ENCODE measurements at places on chromosomes 2 and 18. TPM values are rescaled to one million over a fixed set of nuclear protein-coding genes. Genes with fewer than 3 reads are reported as not detected.

DNA sequence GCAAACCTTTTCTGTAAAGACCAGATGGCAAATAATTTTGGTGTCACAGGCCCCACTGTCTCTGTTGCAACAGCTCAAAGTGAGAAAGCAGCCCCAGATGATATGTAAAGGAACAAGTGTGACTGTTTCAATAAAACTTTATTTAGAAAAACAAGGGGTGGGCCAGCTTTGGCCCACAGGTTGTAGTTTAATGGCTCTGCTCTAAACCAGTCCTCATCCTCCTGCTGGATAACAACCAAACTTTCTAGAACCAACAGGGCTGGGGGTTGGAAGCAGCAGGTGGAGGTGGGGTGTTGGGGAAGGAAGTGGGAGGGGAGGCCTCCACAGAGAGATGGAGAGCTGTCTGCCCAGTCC lies 28.8 kb upstream of the INHBB start:
- DNase-seq: no peak

GRCh38 chr2:104866883-104867812 lies 13.2 kb downstream of the POU3F3 start:
- DNase-seq: no peak

Gene EPB41L3
- total RNA-seq: 0.63 TPM

- no peak for DNase-seq
Measured at GRCh38 chr2:60989259-60989658, 28.3 kb upstream of the PEX13 start.

Gene RIT2
- not detected for total RNA-seq

DNA sequence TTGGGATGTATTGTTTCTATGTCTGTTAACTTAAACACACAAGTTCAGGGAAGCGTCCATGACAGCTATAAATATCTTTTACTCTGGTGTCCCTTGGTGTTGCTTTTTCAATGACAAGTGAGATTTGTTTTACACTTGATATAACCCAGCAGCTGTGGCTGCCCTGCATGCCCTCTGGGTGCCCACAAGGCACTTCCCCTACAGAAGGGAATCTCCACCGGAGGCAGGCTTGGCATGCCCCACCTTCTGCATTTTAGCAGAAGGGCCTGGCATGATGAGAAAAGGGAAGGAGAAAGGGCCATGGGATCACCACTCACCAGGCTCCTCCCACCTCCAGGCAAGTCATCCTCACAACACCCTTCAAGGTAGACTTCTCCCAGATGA lies 68.7 kb downstream of the TMEM247 start:
- no peak for DNase-seq

DNA sequence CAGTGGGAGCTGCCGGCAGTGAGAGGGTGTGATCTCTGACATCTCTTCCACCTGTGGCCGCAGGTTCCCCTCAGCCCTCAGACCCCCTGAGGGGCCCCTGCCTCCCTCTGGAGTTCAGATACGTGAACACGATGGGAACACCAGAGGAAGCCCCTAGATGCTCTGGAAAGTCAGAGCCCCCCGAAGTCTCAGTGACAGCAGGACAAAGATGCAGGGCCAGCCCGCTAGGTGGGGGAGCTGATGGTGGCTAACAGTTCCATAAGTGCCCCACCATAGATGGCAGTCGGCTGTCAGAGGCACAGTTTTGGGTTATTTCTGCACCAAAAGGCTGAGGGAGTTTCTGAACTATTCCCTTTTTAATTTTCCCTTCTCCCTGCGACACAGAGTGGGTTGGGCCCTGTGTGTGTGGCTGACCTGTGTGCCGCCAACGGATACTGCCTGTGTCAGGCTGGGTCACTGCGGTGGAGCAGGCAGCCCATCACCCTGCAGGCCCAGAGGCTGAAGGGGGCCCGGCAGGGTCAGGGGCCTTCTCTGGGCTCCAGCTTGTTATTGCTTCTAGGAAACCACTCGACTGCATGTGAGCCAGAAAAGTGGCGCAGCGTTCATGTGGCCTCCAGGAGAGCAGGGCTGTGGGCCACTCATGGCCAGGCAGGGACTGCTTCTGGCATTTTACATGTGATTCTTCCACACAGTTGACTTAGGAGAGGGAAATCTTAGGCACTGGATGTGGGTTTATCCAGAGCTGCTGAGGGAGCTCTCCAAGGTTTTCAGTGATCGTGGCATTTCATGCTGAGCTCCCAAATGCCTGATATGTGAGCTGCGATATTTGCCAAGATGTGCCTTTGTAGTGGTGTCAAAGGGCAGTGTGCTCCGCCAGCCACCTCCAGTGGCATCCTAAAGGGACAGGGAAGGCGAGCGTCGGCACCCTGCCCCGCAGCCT lies 225.1 kb downstream of the SH3RF3 start:
- no peak for DNase-seq

Gene TTN
- total RNA-seq: not detected

DNA sequence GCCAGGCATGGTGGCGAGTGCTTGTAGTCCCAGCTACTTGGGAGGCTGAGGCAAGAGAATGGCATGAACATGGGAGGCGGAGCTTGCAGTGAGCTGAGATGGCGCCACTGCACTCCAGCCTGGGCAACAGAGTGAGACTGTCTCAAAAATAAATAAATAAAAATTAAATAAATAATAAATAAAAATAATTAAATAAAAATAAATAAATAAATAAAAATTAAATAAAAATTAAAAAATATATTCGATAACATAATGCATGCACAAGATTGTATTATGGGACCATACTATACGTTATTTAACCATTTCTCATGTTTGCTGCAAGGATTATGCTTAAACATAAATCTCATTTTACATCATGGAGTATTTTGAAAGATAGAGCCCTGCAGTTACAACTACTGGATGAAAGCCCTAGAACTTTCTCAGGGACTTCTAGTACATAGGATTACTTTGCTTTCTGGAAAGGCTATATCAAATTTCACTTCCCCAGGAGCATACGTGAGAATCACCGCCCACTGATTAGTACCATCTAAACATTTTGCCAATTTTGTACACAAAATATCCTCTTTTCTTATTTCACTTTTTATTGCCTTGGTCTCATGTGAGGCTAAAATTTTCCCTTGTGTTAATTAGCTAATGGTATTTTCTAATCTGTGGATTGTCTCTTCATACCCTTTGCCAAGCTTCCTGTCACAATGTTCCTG lies 234.3 kb upstream of the LYPD1 start:
- DNase-seq: no peak

DNA sequence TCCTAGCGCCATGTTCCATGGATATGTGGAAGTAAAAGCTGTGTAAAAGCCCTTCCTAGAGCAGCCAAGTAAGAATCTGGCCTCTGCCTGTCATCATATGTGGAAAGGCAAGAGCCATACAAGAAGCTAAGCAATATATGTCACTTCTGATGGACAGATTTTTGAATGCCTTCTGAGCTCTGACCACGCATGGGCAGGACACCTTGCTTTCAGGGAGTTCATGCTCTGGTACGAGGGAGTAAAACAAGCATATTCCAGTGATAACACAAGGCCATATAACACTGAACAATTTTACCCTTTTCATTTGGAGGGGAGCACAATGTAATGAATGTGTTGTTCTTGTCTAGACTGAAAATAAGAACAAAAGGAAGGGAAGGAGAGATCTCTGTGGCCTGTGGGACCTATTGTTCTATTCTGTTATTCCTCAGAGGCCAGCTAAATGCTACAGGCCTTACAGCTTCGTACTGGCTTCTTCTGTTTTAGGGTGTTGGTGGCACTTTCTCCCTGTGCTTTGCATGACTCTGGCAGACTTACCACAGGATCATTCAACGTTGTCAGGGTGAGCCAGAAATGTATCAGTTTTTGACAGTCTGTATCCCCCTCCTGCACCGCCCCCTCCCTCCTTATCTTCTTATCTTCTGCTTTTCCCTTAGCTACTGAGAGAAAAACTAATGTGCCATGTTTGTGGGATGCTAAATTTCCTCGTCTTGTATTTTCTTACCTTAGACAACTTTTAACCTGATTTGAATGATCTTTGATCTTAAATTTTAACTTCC lies 99.5 kb downstream of the MAP4K4 start:
- no peak for DNase-seq

GRCh38 chr18:61554946-61555361 lies 221.7 kb downstream of the CDH20 start:
- DNase-seq: no peak

- DNase-seq: no peak
Measured at GRCh38 chr2:232959139-232959538, 53.9 kb downstream of the NGEF start.

Gene IFIH1
- 37.9 TPM for total RNA-seq

GRCh38 chr18:38909972-38910371 lies 1344.4 kb upstream of the CELF4 start:
- DNase-seq: peak; percentile 53

- DNase-seq: no peak
Measured at GRCh38 chr18:34660572-34660971, 49.5 kb upstream of the DTNA start.

GRCh38 chr2:233799087-233799665 lies 21.0 kb downstream of the MROH2A start:
- DNase-seq: no peak

Gene PAIP2B
- 0.75 TPM for total RNA-seq

Gene RFTN2
- not detected for total RNA-seq

Gene ARHGAP15
- total RNA-seq: not detected

DNA sequence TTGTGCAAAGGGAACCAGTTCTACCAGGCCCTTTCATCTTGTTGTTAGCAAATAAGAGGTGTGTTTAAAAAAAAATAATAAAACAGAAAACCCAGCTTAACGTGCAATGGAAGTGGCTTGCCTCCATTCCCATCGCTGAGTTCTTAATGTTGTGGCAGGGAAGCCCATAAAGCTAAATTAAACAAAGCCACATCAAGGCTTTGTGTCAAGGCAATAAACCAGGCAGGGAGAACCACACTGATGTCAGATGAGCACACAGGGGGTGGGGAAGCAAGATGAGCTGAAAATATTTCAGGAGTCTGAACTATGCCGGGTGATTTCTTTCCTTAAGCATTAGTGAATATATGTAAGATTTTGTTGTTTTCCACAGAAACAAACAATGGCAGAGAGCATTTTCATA lies 73.5 kb downstream of the PHLPP1 start:
- DNase-seq: no peak

Gene CHRNG
- not detected for total RNA-seq

DNA sequence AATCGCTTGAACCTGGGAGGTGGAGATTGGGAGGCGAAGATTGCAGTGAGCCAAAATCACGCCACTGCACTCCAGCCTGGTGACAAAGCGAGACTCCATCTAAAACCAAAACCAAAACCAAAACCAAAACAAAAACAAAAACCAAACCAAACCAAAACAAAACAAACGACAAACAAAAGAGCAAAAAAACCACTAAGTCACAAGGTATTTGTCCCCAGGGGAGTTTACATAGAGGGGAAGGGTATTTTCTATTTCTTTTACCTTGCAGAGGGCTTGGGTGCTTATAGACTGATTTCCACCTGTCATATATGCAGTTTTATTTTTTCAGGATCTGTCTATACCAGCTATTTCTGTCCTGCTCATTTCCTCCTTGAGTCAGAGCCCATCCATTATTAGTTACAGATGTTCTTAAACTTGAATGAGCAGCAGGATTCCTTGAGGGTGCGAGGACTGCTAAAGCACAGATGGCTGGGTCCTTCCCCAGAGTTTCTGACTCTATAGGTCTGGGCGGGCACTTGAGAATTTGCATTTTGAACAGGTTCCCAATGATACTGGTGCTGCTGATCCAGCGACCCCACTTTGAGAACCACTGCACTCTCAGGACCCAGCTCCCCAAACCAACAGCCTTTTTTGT lies 102.2 kb upstream of the UXS1 start:
- DNase-seq: no peak

GRCh38 chr2:20618468-20618885 lies 32.4 kb downstream of the HS1BP3 start:
- DNase-seq: no peak

DNA sequence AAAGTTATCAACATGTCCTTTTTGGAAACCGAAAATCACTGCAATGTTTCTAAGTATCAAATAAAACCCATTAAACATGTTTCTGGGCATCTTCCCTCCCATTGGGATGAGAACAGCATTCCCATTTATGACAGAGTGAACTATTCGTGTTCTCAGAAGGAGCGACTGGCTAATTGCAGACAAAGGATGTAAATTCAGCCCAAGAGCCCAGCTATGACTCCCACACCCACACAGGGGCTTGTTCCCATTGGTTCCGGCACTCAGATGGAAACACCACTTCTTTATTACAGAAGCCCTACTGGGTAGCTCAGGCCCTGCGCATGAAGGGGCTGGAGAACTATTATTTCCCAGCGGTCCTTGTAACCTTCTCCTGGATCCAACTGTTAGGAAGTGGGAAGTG lies 16.6 kb upstream of the NPAS2 start:
- no peak for DNase-seq

Gene TBR1
- total RNA-seq: not detected

DNA sequence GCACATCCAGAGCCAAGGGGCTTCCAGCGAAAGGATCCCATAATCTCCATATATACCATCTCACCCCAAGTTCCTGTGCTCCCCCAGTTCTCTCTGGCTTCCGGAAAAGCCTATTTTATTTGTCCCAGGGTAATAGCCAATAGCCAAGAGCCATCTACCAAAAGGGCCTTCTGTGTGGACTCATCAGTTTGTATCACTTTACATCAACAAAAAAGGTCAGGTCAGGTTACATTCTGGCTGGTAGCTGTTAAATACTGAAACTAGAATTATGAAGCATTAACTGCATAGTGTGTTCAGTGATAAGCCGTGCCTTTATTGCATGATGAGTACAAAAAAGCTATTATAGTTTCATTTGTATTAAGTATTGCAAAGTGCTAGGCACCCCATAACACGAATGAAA lies 223.7 kb downstream of the IRS1 start:
- DNase-seq: no peak

DNA sequence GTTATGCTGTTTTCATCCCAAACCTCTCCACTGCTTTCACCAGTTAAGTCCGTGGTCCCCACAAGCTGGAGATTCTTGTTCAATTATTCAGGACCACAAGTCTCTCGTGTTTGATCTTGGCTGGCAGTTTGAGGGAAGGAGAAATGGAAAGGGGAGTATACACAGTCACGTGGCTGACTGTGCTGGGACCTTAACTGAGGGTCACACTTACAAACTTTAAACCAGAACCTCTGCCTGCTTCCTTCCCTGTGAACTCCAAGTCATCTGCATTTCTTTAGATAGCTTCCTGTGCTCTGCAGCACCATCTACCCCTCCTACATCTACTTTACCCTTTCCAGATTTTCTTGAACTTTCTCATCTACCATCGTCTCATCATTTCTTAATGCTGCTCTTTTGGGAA lies 91.7 kb downstream of the ARHGEF4 start:
- DNase-seq: no peak

GRCh38 chr2:169978402-169979017 lies 151.3 kb downstream of the UBR3 start:
- no peak for DNase-seq

GRCh38 chr18:75530118-75530517 lies 102.6 kb upstream of the SMIM21 start:
- no peak for DNase-seq
